ENCODE measurements at places on chromosomes 7 and 10.

DNA sequence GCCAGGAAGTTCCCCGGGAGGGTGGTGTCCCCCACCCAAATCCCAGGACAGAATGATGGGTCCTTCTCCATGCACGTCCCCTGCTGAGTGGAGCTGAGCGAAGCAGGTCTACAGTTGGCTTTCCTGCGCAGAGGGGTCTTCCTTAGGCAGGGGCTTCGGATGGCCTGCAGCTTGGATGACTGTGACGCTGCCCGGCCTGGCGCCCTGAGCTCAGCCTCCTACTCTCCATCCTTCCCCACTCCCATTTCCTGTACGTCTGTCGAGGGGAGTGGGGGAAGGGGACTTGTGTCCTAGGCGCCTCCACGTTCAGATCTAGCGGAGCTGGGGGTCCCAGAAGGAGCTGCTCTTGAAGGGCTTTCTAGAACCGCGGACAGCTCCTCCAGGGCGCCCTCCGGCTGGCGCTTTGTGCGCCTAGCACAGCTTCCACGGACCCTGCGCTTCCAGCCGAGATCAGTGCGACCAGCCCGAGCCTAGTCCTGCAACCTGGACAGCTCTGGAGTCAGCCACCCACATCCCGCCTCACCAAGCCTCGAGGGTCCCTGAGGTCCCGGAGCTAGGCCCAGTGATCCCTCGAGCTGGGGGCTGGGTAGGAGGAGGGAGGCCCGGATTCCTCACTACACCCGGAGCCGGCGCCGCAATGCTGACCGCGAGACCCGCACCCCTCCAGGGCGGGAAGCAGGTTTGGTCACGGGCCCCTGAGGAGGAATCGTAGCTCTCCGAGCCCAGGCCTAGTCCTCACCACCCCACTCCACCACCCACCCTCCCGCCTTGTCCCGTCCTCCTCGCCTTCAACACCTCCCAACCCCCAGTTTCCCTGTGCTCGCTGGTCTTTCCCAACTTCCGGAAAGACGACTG, 1.9 kb downstream of the GRID1 start:
- DNase-seq, result no peak

DNA sequence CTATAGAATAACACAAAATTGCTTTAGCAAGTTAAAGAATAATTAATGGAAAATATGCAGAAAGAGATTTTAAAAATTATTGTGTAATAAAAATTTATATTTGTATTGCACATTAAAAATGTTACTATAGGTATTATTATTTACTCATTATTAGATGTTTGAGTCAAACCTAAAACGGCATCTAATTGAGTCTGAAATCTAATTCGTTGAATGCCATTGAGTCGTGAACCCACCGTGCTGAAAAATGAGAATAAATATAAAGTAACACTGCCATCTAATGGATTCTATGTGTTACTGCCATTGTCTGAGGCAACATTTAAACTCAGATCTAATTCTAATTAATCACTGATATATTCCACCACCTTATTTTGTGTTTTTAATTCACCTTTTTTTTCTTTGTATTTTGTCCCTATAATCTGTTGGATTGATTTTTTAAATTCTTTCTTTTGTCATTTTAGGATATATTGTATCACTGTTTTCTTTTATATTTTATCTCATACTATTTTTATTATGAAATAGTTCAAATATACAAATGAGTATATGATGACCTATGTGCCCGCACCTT, 62.2 kb downstream of the SAMD9 start:
- DNase-seq, result peak; percentile 54

- DNase-seq, result no peak
These were observed 37.8 kb upstream of the CHST15 start for GRCh38 chr10:124131172-124131571.

- no peak for DNase-seq
These were observed 183.6 kb downstream of the NRP1 start for GRCh38 chr10:33150889-33151288.

- DNase-seq, result no peak
These were observed 125.8 kb downstream of the DOCK4 start for GRCh38 chr7:112080441-112080840.

DNA sequence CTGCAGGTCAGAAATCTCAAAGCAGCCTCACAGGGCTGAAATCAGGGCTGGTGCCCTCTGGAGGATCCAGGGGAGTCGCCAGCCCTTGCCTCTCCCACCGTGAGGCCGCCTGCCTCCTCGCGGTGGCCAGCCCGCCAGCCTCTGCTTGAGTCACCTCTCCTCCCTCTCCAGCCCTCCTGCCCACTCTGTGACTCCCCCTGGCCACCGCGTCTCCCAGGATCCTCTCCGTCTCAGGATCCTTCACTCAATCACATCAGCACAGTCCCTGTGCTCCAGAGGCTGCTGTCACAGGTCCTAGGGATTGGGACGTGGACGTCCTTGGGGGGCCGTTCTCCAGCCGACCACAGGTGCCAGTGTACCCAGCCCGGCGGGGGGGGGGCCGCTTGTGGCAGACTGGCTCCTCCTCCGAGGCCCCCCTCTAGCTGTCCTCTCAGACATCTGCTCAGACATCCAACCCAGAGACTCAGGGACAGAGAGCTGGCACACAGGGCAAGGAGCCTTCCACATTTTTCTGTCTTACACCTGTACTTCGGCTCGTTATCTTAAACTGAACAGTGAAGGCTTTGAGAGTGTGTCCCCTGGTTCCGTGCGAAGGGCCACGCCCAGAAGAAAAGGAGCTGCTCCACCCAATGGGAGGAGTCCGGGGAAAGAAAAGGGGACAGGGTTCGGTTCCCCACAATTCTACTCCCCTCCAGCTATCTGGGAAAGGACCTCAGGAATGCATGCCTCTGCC, 9.4 kb upstream of the PPP2R2D start:
- no peak for DNase-seq

- no peak for DNase-seq
These were observed 59.0 kb downstream of the PRR15 start for GRCh38 chr7:29622335-29623265.

GRCh38 chr10:125795128-125795527, 19.5 kb upstream of the MMP21 start:
- no peak for DNase-seq

DNA sequence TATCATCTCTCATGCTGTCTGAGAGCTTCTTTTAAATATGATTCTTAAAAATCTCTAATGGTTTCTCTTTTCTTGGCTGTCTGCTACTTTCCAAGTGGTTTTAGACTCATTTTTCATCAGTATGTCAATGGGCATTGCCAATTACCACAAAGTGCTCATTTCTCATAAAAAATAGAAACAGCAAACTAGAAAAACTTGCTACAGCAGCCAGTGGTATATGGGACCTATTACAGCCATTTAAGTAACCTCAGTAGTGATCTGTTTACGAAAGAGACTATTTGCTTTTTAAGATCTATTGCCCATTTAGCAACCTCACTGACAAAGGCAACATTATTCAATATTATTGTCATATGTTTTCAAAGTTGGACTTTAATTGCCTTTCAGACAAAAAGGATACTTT, 207.1 kb upstream of the RHOBTB1 start:
- no peak for DNase-seq

DNA sequence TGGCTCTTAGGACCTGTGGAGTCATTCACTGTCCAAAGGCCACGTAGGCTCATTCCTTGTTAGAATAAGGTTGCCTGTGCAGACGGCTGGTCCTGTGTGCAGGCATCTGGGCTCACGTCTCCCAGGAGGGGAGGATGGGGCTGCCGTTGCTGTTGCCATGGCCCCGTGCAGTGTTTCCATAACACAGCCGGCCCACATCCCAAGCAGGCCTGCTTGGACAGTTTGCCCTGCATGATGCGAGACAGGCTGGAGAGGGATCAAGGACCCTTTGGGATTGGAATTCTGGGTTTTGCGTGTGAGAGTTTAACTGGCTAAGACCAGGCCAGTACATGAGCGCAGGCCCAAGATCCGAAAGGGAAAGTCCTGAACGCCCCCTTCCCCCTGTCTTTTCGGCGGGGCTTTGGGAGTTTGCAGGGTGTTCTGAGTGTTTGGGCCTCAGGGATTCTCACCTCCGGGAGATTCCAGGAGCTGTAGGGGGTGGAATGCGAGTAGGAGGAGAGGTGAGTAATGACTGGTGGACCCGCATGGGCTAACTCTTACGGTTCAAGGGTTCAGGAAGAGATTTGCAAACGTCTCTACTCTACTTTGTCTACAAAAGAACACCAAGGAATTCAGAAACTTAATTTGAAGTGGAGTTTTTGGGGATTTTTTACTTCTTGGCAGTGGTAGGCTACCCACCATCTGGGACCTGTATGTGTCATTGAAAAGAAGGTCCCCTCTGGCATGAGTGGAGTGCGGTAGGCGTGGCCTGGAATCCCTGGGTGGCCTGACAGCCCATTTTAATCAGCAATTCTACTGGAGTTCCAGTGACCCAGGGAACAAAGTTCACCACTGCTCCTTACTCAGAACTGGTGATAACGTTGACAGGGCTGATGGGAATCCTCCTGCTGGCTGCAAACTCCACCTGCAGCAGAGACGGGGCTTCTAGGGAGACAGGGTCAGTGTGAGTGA, 125.4 kb downstream of the ITIH5 start:
- no peak for DNase-seq

- no peak for DNase-seq
These were observed 8.1 kb downstream of the SDK1 start for GRCh38 chr7:3309140-3309539.

DNA sequence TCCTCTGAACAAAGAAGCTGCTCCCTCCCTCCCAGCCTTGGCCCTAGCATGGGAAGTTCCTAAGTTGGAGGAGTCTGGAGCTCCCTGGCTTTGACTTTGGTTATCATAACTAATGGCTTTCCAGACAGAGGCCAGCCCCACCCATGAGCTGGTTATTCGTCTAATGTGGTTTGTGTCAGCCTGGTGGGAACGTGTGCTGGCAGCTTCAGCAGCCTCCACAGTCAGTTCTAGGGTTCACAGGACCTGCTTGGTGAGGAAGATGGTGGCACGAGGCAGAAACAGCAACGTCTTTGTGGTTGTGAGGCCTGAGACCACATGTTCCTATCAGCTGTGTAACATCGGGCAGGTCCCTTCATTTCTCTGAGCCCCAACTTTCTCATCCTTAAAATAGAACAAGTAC, 103.1 kb downstream of the PAXIP1 start:
- no peak for DNase-seq

DNA sequence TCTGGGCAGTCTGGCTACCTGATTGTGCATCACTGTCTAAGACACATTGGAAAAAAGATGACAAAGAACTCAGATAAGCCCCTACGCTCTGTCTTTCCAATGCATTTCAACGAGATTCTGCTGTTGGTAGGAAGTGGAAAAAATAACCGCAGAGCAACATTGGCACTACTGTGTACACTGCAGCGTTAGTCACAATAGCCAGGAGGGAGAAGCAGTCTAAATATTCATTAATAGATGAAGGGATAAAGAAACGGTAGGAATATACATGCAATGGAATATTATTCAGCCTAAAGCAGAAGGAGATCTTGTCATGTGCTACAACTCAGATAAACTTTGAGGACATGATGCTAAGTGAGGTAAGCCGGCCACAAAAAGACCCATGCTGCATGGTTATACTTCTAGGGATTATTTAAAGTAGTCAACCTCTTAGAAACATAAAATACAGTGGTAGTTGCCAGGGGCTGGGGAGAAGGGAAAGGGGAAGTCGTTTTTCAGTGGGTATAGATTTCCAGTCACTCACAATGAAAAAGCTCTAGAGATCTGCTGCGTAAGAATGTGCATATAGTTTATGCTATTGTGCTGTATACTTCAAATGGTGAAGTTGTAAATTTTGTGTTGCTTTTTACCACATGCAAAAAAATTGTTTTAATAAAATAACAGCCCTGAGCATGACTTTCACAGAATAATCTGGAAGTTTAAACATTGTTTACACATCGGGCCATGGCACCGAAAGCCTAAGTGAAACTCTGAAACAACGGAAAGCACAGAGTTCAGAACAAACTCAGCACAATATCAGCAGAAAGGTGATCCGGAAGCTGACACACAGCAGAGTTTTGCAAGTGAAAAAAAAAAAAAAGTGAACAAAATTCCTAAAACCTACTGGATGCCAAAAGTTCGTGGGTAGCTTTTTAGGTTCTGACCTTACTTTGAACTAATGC, 40.1 kb downstream of the ELMO1 start:
- peak; percentile 14 for DNase-seq

DNA sequence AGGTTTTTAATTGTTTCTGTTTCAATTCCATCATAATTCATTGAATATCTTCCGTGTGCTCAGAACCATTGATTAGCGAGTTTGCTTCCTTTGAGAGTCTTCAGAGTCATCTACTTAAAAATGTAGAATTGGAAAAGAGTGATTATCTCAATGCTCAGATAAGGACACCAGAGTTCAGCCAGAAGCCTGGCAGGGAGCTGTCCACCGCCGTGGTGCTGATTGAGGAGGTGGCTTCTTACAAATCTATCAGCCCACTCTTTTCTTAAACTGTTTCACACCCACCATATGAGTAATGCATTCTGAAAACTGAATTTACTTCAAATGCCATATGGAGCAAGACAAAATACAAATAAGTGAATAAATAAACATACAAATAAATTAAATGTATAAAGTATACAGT, 79.3 kb downstream of the INSYN2A start:
- DNase-seq, result no peak

DNA sequence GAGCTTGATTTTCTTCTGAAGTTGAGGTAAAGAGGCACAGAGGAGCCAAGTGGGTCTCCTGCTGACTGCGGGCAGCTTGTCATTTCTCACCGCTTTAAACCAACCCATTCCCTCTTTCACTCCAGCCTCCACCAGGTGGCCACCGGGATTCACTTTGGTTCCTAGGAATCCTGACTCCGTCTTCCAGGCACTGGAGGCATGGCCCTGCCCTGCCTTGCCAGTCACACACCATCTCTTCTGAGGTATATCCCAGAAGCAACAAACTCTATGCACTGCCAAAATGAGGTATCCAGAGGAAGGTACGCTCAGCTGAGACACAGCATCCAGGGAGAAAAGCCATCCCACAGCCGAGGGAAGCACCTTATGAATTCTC, 280.8 kb downstream of the TNS3 start:
- no peak for DNase-seq

GRCh38 chr7:92910976-92911375, 74.6 kb upstream of the CDK6 start:
- DNase-seq, result no peak

- no peak for DNase-seq
These were observed 92.6 kb downstream of the CREM start for GRCh38 chr10:35219292-35219691.

GRCh38 chr7:43585562-43585961, 2.7 kb downstream of the STK17A start:
- DNase-seq, result peak; percentile 32

- no peak for DNase-seq
These were observed 134.8 kb downstream of the PHTF2 start for GRCh38 chr7:77933394-77933793.

- DNase-seq, result no peak
These were observed 2.5 kb upstream of the GPR146 start for GRCh38 chr7:1041551-1042491.

- no peak for DNase-seq
These were observed 26.5 kb downstream of the SNX8 start for GRCh38 chr7:2287745-2288144.

- DNase-seq, result no peak
These were observed 16.0 kb downstream of the MRPS33 start for GRCh38 chr7:140998715-140999114.

DNA sequence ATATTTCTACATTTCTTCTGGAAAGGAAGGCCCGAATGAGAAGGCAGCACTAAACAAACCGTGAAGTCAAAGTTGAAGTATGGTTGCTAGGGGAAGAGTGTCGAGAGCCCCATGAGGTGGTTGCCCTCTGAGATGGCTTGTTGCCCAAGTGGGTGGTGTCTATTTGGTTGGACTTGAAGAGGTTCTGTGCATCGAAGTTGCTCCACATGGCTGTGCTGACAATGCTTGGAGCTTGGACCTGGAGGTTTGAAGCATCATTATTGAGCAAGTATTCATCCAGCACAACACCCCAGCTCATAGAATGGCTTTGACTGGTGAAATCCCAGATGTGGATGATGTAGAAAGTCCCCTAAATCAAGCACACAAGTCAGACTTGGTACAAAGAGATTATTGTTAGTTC, 165.2 kb upstream of the CDCA7L start:
- DNase-seq, result no peak
